Effector CD4-positive, alpha-beta T cell (primary cell): ENCODE measurements at places on chromosomes 2 and 18.

DNA sequence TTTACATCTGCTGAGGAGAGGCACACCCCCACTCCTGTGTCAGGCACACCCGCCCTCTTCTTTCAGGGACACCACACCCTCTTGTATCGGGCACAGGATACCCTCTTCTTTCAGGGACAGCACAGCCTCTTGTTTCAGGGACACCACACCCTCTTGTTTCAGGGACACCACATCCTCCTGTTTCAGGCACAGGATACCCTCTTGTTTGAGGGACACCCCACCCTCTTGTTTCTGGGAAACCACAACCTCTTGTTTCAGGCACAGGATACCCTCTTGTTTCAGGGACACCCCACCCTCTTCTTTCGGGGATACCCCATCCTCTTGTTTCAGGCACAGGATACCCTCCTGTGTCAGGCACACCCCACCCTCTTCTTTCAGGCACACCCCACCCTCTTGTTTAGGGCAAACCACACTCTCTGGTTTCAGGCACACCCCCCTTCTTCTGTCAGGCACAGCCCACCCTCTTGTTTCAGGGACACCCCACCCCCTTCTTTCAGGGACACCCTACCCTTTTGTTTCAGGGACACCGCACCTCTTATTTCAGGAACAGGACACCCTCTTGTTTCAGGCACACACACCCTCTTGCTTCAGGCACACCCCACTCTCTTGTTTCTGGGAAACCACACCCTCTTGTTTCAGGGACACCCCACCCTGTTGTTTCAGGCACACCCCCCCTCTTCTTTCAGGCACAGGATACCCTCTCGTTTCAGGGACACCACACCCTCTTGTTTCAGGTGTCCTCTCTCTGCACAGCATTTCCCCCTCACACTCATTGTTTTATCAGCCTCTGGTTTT is 96.2 kb downstream of the TPO start:
- no peak for DNase-seq

GRCh38 chr2:222837643-222838056 is 23.2 kb upstream of the ACSL3 start:
- DNase-seq, result no peak

DNA sequence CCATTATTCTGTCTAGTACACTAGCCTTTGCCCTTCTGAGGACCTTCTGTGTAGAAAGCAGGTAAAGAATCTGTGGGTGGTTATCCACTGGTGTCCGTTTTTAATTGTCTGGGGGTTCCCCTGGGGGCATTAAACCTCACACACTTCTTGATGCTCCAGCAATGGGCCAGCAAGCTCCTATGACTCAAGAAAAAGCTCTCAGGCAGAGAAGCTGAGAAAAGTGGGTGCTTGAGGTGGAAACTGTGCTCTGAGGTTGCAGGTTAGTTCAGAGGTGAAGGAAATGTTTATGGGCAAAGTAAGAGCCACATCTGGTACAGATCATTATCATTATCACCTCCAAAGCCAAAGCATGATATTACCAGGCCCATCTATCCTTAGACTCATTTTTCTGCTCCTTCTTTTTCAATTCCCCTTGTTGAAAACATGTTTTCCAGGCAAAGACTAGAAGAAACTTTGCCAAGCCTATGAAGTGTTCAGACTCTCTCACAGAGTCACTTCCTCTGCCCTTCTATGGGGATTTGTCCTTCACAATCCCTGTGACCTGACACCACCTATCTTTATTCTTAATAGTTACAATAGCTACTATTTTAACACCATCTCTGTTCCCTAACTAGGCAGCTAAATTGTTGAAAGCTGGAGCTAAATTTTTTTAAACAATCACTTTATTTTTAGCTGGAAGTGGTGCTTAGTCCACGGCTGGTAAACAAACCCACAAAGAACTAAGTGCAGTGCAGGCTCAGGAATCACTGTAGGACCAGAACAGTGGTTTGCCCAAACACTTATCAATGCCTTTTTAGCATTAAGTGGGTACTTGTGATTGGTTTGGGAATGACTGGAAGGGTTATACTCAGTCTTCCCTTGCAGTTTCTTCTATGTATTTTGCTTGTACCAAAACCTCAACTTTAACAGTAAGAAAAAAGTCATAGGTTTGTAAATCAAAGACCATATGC is 512.8 kb upstream of the POU3F3 start:
- no peak for DNase-seq

DNA sequence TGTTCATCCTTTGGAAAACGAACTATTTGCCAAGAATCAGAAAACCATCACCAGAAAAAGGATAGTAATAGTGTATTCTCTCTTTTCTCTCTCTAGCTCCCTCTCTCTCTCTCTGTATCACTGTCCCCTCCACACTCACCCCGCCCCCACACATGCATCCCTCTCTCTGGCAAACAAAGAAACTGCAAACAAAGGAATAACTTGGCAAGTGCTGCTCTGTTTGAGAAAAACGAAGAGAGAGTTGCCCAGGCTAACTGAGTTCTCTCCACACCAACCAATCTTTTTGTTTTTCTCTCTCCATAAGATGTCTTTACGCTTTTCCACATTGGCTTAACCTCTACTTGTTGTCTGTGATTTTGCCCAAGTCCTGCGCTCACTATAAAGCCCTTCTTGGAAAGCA is 316.2 kb downstream of the EPHA4 start:
- DNase-seq, result no peak

DNA sequence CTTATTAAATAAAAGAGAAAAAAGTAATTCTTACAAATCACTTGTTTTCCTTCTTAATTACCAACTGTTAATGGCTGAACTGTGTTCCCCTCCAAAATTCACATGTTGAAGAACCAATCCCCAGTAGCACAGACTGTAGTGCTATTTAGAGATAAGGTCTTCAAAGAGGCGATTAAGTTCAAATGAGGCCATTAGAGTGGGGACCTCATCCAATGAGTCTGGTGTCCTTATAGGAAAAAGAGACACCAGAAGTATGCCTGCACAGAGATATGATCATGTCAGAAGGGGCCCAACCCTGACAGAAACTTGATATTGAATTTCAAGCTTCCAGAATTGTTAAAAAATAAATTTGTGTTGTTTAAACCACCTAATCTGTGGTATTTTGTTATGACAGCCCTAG is 89.8 kb downstream of the MEMO1 start:
- DNase-seq, result no peak

DNA sequence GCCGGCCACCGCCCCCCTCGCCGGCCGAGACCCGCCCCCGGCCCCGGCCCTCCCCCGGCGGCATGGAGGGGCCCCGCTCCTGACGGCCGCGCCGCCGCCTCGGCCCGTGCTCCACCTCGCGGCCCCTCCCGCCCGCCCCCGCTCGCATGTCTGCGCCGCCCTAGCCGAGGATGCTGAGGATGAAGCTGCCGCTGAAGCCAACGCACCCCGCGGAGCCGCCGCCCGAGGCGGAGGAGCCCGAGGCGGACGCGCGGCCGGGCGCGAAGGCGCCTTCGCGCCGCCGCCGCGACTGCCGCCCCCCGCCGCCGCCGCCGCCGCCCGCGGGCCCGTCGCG is 397 bp downstream of the ZCCHC2 start:
- DNase-seq, result no peak

- no peak for DNase-seq
Observed at GRCh38 chr2:190562121-190562520, 27.6 kb upstream of the NEMP2 start.

- no peak for DNase-seq
Observed at GRCh38 chr2:168119515-168120141, 127.8 kb downstream of the STK39 start.

DNA sequence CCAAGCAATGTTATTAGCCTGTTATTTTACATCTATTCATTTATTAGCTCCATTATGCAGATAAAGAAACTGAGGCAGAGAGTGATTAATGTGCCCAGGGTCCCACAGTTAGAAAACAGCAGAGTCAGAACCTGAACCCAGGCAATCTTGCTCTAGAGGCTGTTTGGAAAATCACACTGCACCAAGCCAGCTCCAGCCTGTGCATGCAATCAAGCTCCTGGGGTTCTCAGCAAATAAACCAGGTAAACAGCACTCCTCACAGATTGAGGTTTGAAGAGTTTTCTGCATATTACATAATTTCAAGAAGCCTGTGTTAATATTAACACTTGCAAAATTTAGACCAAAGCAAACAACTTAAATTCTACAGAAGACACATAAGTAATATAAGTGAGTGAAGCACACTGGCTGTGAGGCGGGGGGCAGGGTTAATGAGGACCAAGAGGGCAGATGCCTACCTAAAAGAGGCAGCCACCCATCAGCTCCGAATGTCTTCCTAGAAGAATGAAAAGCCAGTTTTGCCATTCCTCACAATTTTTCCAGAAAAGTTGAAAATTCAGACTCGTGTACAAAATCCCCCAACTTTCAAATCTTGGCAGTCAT is 35.4 kb downstream of the CACNB4 start:
- no peak for DNase-seq

DNA sequence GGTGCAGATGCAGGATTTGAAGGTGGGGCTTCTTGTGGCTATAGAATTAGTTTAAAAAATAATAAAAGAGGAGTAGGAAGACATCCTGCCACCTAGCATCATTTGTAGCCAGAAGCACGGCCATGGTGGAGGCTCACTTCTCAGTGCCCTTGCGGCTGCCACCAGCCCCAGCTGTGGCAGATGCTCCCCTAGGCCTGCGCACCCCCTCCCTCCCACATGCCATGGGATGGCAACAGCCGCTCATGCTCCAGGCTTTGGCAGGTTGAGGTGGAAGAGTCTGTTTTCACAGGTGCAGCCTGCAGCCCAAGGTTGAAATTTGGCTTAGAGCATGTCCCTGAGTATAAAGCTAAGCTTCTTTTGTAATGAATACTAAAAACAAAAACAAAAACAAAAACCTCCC is 96.4 kb downstream of the GATA6 start:
- DNase-seq, result no peak

- DNase-seq, result no peak
Observed at GRCh38 chr18:26546875-26547645, 1.3 kb downstream of the KCTD1 start.

GRCh38 chr2:143796051-143796450 is 666.8 kb downstream of the ARHGAP15 start:
- DNase-seq, result no peak

GRCh38 chr2:176071330-176072291 is 12.2 kb downstream of the EVX2 start:
- DNase-seq, result no peak

DNA sequence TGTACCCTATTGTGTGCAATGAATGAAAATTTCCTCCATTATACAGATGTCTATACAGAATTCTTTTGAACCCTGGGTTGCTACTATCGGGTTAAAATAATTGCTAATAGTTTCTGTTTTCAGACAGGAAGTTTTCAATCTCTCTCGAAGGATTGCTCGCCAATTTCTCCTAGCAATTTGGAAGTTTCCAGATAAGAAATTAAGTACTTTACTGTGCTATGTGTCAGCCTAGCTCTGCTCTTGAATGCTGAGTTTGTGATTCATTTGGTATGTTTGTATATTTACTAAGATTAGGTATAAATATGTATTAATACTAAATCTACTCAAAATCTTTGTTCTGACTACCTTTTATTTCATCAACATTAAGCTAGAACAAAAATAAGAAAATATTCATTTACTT is 74.6 kb upstream of the ARL5A start:
- no peak for DNase-seq

- DNase-seq, result no peak
Observed at GRCh38 chr2:235116885-235117492, 165.2 kb downstream of the SH3BP4 start.

- no peak for DNase-seq
Observed at GRCh38 chr2:226760412-226761194, 39.0 kb downstream of the IRS1 start.

GRCh38 chr2:127067620-127068350 is 39.2 kb downstream of the BIN1 start:
- DNase-seq, result peak; percentile 46

DNA sequence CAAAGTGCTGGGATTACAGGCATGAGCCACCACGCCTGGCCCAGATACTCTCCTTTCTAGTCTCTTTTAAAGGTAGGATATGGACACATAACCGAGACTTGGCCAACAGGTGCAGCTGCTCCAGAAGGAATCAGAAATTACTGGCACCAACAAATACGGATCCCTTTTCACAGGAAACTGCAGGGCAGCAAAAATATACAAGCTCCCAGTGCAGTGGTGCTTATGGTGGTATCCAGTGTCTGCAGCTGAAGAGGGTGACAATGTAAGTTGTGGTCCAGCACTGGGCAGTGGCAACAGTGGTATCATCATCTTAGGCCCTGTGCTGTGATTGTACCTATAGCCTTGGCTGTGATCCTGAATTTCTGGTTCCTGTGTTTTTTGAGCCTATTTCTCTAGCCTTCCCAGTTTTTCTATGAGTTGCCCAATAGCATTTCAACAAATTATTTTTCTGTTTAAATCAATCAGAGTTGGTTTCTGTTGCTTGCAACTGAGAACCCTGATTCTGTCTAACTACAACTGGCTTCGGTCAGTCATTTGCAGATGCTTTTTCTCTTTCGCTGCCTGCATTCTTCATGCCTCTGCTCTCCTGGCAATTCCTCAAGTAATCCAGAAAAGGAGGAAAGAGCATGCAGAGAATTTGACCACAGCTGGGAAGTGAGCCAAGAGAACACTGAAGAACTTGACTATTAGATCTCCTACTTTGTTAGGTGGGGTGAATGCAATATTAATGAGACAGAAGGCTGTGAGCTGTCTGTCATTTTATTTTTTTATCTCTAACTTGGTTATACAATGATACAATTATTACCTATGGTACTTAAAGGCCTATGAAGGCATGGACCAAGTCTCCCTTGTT is 30.8 kb upstream of the EML4 start:
- no peak for DNase-seq

DNA sequence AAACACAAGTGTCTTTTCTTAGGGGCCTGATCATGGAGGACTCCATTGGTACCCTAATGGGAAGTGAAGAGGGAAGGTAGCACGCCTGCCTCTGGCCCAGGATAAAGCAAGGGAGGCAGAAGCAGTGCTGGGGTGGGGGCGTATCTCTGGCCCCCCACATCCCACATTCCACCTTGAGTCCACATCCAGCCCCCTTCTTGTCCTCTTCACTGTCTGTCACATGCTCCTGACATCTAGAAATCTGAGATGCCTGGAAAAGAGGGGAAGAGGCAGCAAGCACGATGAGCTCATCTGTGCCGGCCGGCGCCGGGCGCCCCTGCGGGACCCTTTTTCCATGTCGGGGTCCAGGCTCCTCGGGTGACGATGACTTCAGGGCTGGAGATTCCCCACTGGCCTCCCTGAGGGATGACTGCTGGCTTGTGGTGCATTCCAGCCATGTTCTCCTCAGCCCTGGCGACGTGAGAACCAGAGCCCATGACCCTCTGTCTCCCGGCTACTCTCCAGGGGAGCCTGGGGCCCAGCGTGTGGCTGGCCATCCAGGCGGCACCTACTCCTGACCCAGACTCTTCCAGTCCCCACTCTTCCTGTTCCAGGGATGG is 277.5 kb downstream of the DYSF start:
- DNase-seq, result no peak
